ENCODE measurements at places on chromosomes 4 and X.

- DNase-seq, result no peak
Measured at GRCh38 chr4:120838784-120839183, 83.7 kb downstream of the PRDM5 start.

GRCh38 chr4:28724239-28724638 is 1863.6 kb downstream of the STIM2 start:
- DNase-seq, result no peak

- no peak for DNase-seq
Measured at GRCh38 chrX:36986231-36986630, 21.9 kb upstream of the FAM47C start.

- no peak for DNase-seq
Measured at GRCh38 chr4:82726596-82726995, 72.0 kb downstream of the SCD5 start.

DNA sequence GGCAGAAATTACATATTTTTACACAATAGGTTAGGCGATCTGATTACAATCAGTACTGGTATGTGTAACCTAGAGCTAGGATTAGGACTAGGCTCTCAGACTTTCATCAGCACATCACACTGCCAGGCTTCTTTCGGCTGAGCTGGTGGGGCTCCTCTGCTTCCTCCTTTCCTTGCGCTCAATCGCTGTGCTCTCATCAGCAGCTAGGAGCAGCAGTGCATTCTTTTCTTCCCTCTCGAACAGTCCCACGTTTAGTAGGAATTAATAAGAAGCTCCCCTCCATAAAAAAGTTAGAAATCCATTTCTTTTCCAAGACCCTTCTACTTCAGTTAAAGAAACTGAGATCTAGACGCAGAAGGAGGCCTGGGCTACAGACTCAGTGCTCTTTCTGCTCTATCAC is 350.4 kb downstream of the SPRY1 start:
- DNase-seq, result no peak

GRCh38 chr4:148076964-148077363 is 345.1 kb downstream of the ARHGAP10 start:
- DNase-seq, result no peak

DNA sequence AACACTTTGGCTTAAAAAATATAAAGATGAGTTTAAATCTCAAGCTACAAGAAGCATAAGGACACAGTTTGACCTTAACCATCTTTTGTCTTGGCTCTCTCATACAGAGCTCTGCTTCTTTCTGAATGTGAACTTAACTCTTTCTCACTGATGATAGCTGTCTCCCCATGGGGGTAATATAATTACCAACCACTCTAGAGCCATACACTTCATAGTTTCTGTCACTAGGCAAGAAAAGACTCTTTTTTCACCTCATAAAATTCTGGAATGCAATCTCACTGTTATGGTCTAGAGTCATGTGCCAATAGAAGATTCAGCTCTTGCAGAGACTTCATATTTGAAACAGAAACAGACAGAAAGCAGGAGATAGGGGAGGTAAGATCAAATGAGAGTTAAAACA is 481.7 kb upstream of the AGA start:
- DNase-seq, result no peak

DNA sequence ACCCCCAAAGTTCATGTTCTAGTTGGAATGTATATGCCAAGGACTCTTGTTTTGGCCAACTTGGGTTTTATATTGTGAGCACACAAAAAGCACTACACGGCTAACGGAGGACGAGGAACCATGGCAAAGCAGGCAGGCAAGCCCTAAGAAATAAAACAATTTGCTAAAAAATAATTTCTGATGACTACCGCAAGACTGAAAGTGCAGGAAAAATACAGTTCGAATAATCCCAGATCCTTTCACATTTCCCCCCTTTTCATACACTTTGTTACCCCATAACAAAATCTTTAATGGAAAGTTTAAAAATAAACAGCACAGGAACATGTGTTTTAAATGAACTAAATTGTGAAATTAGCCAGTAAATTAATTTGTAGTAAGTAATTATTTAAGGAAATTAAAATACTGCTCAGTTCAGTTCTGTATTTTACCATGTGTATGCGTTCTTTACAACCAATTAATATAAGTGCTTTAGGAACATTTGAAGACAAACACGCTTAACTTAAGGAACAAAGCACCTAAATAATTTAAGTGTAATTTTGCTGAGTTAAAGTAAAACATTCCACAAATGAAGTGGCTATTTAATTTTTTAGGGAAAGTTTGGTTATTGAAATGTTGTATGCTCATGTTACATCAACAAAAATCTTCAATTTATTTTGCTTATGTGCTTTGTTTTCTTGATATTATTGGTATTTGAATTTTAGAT is 12.4 kb upstream of the PITX2 start:
- no peak for DNase-seq

DNA sequence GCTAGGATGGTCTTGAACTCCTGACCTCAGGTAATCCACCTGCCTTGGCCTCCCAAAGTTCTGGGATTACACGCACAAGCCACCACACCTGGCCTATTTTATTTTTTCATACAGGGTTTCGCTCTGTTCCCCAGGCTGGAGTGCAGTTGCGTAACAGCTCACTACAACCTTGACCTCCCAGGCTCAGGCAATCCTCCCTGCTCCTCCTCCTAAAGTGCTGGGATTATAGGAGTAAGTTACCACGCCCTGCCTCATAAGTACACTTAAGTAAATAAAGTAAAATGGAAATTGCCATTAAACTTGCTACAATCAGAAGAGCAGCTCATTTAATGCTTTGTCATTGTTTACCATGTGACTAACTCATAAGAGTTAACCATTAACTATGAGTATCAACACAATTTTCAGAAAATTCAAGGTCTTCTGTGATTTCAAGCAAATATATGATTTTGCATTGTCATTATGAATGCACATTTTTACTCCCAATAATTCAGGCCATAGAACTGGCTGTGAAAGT is 12.3 kb downstream of the UGDH start:
- DNase-seq, result no peak

DNA sequence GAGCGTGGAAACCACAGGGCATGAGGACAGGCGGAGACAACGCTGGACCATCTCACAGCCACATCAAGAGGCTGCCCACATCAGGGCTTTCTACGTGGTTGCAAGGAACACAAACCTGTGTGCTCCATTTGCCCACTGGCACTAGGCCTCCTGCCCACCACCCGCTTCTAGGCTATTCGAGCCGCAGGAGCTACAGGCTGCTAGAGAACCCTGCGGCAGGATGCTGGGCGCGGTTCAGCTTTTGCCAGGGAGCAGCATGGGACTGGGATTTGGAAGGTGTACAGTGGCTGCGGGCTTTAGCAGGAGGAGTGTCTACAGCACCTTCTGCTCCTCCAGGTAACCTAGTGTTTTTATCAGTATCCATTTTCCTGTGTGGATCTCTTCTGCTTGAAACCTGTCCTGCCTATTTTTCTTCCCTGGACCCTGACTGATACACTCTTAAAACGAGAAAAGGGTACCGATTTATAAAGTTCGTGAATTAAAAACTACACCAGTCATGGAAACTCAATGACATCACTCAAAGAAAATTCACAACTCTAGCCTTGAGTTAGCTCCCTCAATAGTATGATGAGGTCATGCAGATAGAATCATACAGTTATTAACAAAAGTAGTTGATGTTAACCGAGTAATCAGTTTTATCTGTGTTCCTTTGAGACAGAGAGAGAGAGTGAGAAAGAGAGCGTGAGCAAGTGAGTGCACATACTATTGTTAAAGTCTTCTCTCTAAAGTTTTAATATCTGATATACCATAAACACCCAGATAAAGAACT is 12.8 kb downstream of the NOP14 start:
- DNase-seq, result no peak

GRCh38 chr4:80142394-80143306 is 54.7 kb upstream of the PRDM8 start:
- DNase-seq, result peak; percentile 55

DNA sequence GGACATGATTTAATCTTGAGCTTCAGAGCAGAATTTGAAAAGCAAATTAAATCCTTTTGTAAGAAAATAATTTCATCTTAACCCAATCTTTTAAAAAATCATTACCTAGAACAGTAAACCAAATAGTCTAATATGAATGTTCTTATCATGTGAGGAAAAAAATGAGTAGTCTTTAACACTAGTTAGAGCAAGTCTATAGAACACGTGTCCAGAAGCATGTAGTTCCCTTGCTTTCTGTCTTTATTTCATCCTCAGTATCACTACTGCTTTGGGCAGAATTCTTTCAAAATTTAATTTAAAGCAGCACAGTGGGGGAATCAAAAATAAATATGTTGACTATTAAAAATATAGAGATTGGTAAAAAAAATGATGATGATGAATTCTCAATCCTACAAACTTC is 2.1 kb downstream of the RBM47 start:
- DNase-seq, result no peak

- no peak for DNase-seq
Measured at GRCh38 chrX:46912603-46913491, 626 bp downstream of the JADE3 start.

DNA sequence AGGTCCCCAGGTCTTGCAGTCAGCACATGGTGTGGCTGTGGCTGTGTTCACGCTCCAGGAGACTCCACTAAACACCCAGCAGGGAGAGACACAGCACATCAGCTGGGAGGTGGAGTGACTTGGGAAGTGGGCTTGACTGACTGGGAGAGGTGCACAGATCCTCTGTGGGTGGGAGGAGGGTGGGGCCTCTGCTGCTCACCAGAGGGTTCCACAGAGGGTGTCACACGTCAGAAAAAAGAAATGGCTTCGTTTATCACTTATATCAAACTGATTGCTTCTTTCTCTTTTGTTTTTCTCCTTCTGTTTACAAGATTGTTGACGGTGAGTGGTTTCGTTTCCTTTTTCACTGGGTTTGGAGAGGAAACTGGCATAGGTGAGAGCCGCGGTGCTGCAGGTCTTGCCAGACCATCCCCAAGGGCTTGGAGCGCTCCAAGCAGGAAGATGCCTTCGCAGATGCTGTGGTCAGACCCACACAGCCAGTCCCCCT is 24.8 kb upstream of the FAM193A start:
- DNase-seq, result no peak

GRCh38 chr4:132502096-132502552 is 647.0 kb upstream of the PCDH10 start:
- no peak for DNase-seq

DNA sequence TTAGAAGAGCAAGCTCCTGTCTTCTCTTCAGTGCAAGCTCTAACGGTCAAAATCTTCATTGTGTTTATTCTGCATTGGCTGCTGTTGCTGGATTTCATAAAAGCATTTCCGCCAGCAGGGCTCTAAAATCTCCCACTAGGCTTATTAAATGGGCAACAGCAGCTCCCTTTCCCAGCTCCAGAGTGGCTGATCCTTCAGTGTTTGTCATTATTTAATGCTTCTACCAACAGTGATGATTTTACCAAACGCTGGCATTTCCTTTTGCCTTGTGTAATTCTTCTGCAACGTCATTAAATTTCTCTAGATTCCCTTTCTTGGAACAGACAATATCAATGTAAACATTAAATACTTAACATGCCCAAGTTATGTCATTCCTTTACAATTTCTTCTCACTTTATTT is 20.1 kb downstream of the SLC7A11 start:
- no peak for DNase-seq

- DNase-seq, result no peak
Measured at GRCh38 chrX:116357329-116357728, 79.1 kb upstream of the SLC6A14 start.

DNA sequence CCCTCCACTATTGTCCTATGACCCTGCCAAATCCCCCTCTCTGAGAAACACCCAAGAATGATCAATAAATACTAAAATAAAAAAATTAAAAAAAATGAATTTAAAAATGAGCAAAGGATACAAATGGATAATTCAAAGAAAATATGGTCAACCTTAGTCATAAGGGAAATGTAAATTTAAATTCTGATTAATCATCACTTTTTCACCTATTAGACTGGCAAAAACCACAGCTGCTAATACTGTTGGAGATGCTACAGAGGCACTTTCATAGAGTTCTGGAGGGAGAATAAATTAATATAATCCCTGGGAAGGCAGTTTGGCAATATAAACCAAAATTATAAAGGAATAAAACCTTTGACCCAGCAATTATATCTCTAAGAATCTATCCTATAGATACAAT is 50.3 kb downstream of the LRBA start:
- no peak for DNase-seq

- no peak for DNase-seq
Measured at GRCh38 chr4:25547343-25547742, 108.3 kb upstream of the SLC34A2 start.

- no peak for DNase-seq
Measured at GRCh38 chr4:60241866-60242265, 958.3 kb upstream of the ADGRL3 start.

- no peak for DNase-seq
Measured at GRCh38 chr4:122890147-122890795, 32.1 kb downstream of the NUDT6 start.

GRCh38 chr4:10721616-10722015 is 37.0 kb upstream of the CLNK start:
- no peak for DNase-seq

GRCh38 chr4:108118505-108118904 is 50.2 kb downstream of the LEF1 start:
- no peak for DNase-seq
